ENCODE measurements at places on chromosomes 6 and 20. TPM values are rescaled to one million over a fixed set of nuclear protein-coding genes. Genes with fewer than 3 reads are reported as not detected.

GRCh38 chr6:101607111-101607690 lies 213.7 kb downstream of the GRIK2 start:
- no peak for DNase-seq

GRCh38 chr6:140940251-140940925 lies 1192.3 kb upstream of the GJE1 start:
- no peak for DNase-seq

GRCh38 chr20:53869466-53870258 lies 200.7 kb downstream of the BCAS1 start:
- DNase-seq = no peak

DNA sequence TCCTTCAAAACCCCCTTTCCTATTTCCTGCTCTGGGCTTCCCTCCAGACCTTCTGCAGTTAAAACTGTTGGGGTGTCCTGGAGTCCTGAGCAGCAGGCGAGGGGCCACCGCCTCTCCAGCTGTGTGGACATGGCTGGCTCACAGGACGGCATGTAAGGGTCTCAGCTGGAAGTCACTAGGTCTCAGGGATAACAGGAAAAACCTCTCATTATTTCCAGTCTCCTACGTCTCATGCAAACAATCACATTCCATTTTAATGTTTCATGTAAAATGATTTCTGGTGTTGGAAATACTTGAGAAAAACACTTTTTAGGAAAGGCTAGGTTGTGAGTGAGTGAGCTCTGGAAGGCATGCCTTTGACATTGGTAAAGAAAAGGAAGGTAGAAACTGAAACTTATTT lies 158.7 kb downstream of the SCML4 start:
- no peak for DNase-seq

- peak; percentile 100 for DNase-seq
These were observed at the start of gene PHF20 for GRCh38 chr20:35771689-35772562. Gene PHF20 (plus strand): TSS chr20:35772015. CDS start chr20:35801523, 29,508 bp downstream.

GRCh38 chr20:1494436-1494835 lies 3.2 kb upstream of the SIRPB2 start:
- no peak for DNase-seq

DNA sequence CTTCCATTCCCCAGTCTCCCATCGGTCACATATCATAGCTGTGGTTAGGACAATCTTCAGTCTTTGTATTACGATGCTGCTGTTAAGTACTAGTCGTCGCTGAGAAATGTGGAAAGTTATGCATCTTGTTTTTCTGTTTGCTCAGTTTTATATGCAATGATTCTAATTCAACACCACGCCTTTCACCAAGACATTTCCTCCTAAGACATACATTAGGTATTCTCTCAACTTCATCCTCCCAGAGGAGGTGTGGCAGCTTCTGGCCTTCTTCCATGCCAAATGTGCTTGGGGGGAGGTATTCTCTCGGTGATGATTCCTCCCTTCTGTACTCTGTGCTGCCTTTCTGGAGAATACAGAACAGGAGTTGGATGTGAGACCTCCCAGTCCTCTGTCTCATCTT lies 66.1 kb downstream of the B4GALT5 start:
- DNase-seq = no peak

Gene ERMARD
- 36.8 TPM for total RNA-seq

Gene GFOD1
- total RNA-seq = 14.6 TPM

Gene TP53TG5
- total RNA-seq = not detected

Gene NOP56
- 110 TPM for total RNA-seq

All from kidney (tissue), 22 donors.